Fibroblast of skin of right quadriceps (primary cell): ENCODE measurements at places on chromosomes 4 and X.
A peak's percentile ranks its signal among the peaks of the same experiment; 100 is the strongest.

- no peak for DNase-seq
Observed at GRCh38 chr4:145545031-145545430, 63.4 kb downstream of the SMAD1 start.

DNA sequence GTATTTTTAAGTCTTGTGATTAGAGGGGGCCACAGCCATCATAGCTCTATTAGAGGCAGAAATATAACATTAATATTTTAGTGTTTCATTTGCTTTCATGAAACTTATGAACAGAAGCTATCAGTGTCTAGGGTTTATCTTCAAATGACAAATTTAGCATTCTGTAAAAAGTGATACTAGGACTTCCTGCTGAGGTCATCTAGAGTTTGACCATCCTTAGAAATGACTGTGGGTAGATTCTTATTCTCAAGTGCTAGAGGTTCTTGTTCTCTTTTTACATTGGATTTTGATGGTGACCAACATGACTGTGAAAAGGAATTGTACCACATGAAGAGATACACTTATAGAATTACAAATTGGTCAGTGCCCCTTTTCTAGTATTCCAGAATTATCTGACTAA, 568.6 kb downstream of the RPA4 start:
- DNase-seq, result no peak

DNA sequence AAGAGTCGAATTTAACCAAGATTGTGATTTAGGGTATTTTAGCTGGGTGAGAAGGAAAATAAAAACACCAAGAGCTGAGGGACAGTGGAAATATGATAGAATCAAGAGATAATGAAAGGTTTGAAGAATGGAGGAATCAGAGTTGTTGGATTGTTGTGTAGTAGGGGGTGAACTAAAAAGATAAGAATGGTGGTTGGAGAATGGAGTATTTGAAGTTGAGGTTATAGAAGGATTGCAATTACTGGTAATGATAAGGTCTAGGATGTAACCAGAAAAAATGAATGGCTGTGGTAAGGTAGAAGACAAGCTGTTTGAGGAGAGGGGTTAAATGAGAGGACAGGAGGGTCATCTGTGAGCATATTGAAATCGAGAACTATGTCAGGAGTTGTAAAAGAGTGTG, 4.5 kb downstream of the ABCE1 start:
- no peak for DNase-seq

GRCh38 chr4:147717878-147718277, 14.0 kb upstream of the ARHGAP10 start:
- DNase-seq, result no peak

DNA sequence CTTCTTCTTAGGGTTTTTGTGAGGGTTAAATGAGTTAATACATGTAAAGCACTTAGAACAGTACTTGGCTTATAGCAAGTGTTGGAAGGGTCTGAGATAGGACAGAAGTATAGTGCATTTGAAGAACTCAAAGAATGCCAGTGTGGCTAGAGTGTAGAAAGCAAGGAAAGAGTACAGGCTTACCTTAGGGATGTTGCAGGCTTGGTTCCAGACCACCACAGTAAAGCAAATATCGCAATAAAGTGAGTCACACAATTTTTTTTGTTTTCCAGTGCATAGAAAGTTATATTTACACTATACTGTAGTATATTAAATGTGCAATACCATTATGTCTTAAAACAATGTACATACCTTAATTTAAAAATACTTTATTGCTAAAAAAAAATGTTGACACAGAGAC, 41.3 kb downstream of the KIF4A start:
- peak; percentile 54 for DNase-seq

DNA sequence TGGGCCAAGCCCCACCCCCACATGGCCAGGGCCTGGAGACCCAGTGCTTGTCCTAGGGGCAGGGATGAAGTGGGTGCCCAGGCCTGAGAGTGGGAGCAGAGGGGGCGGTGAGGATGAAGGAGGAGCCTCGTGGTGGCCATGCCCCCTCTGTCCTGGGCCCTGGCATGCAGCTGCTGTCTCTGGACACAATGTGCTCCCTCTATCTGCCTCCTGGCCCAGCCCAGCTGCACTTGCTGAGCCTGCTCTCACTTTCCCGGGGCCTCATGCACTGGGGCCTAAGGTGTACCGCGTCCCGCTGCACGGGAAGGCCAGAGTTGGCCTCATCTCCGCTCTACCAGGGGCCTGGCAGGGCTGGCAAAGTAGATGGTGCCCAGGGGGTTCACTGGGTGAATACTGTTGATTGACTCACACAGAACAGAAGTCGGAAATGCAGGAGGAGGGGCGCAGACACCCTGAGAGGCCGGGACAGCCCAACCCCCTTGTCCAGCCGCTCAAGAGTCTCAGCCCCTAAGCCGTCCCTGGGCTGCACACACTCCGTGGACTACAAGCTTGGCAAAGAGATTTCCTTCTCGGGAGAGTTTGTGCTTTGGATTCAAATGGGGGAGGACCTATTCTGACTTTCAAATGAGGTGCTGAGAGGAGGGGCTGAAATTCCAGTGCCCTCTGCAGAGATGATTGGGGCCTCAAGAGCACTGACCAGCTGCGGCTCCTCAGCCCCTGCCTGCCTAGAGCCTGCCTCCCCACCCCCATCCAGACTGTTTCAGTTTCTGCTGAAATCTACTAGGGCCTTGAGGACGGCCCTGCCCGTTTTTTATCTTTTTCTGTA, 112.4 kb downstream of the PSAPL1 start:
- DNase-seq, result no peak

- no peak for DNase-seq
Observed at GRCh38 chrX:97060020-97060419, 176.3 kb downstream of the RPA4 start.

DNA sequence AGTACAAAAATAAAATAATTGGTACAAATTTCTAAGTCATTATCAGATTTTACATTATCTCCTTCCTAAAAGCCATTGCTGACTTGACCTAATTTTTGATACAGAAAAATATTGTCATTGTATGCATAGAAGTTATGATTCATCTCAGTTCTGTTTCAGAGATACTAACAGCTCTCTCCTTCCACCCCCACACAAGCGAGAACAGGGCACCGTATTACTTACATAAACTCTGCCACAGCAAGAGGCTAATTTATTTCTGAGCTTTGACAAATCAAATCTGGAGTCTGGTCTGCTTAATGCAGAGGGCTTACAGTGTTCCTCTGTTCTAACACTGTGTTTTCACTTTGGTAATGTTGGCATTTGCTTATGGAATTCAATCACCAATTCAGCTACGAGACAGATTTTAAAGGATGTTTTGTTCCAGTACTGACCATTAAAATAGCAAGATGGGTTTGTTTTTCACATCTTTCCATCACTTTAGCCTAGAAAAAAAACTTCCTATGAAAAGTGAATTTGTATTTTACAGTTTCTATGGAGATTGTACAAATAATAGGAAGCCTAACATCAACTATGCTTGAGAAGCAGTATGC, 181.8 kb downstream of the USP46 start:
- no peak for DNase-seq

GRCh38 chr4:163680386-163681098, 186.1 kb downstream of the TMA16 start:
- DNase-seq, result no peak

DNA sequence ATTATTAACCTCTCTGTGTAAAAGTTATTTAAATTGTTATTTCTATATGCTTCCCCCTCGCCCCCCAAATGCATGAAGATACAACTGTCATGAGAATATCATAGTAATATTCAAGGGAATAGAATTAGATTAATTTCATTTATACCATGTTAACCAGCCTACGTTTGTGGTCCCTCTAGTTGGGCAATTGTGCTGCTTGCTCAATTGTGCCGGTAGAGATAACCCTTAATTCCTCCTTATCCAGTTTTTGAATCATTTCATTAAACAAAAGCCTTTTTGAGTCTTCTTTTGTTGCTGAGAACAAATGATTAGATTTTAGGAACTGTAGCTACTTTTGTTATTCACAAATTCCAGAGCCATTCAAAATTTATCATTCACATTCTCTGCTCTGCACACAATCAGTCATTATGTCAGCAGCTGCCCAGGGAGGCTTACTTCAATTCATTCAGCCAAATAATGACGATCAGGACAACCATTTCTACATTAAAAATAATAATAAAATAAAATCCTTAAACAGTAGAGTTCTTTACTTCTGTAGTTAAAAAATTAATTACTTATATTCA, 98.1 kb downstream of the ADGRL3 start:
- DNase-seq, result no peak

DNA sequence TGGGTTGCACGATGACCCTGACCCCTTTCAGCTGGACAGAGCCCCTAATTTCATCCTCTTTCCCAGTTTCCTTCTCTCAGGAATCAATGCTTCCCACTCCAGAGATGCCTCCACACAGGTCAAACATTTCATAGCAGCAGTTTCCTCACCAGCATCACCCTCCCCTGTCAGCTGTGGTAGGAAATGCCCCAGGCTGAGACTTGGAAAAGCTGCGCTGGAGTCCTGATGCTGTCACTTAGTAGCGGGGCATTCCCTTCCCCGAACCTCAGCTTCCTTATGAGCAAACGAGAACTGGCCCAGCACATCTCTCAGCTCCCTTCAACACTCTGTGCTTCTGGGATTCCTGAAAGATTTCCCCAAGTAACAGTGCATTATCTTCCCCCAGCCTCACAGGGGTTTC, 2.7 kb downstream of the GJB1 start:
- DNase-seq, result no peak

- DNase-seq, result no peak
Observed at GRCh38 chrX:124362072-124362471, 15.7 kb downstream of the SH2D1A start.

- DNase-seq, result peak; percentile 32
Observed at GRCh38 chrX:12379671-12380070, 241.4 kb downstream of the FRMPD4 start.

DNA sequence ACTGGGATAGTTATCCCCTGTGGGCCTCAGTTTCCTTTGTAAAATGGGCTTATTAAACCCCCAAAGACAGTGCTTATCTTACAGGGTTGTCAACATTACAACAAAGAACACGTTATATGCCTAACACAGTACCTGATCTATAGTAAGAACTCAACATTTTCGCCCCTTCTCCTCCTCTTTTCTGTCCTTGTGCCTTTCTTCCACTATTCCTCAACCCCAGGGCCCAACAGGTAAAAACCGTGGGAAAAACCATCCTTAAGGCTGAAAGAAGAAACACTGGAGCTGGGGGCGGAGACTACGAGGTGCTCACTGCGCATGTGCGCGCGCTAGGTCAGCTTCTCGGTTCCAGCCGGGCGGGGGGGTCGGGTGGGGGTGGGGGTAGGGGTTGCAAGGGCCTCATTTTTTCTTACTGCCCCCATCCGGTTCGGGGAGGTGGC, 426 bp upstream of the XIAP start:
- no peak for DNase-seq

DNA sequence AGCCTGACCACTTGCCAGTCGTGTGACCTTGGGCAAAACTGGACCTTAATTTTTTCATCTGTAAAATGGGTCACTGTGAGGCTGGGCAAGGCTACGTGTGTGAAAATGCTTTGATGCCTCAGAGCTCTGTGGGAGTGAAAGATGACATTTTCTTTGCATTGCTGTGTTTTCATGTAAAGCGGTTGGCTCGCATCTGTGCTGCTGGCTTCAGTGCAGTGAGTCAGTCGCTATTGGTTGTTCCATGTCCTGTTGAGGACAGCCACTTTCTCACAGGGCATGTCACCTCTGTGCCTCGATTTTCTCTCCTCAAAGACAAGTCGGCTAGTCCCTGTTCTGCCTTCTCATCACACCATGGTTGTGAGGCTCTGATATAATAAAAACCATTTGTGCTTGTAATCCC, 4.4 kb downstream of the MTMR1 start:
- no peak for DNase-seq

DNA sequence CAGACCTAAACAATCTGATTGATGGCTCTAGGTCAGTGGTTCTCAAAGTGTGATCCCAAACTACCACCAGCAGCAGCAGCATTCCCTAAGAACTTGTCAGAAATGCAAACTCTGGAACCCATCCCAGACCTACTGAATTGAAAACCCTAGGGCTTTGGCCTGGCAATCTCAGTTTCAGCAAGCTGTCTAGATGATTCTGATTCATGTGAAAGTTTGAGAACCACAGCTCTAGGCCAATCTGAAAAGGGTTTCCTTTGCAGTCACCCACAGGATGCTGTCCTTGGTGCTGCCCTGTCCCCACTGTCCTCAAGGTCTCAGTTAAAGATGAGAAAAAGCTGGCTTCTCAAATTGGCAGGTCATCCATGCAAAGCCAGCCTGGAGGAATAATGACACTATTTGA, 34.8 kb downstream of the SMPX start:
- DNase-seq, result peak; percentile 20

GRCh38 chr4:169268951-169269760, 1.6 kb downstream of the SH3RF1 start:
- peak; percentile 92 for DNase-seq

- no peak for DNase-seq
Observed at GRCh38 chrX:72045552-72046277, 86.0 kb downstream of the RTL5 start.

DNA sequence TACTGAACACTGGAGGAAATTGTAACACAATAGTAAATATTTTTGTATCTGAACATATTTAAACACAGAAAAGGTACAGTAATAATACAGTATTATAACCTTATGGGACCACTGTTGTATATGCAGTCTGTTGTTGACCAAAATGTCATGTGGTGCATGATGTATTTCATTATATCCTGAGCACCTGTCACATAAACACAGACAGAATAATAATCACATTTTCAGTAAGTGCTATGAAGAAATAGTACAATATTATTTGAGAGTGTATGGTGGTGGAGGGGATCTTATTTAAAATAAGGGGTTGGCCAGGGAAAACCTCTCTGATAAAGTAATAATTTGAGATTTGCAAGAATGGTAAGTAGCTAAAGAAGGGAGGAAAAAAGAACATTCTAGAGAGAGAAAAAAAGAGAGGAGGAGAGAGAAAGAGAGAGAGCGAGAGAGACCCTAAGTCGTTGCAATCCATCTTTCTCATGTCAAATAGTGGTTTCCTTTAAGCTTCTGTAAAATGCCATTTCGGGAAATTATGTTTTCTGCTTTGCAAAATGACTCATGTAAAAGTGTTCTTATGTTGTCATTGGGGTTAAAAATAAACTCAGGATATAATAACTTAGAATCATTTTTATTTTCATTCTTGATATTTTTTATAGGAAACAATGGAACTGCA, 19.3 kb upstream of the CLNK start:
- peak; percentile 64 for DNase-seq

GRCh38 chrX:30156880-30157560, 58.3 kb upstream of the MAGEB2 start:
- peak; percentile 2 for DNase-seq

DNA sequence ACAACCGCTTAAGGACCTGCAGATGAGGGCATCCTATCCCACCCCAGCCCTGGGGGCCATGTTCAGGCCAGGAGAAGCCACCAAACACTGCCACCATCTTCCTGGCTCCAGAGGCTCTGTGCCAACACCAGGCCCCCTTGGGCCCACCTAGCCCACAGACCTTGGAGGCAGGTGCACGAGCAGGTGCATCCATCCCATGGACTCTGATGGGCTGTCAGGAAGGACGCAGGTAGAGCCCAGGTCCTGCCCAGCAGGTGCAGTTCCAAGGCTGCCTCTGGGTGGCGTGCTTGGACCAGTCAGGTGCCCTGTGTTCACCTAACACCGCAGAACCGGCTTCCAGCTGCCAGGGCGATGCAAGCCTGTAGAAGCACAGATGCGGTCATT, 22.8 kb upstream of the PDE6B start:
- no peak for DNase-seq

GRCh38 chrX:148577741-148578140, 77.3 kb downstream of the AFF2 start:
- DNase-seq, result peak; percentile 18
